ENCODE measurements at places on chromosomes 13 and 19.

DNA sequence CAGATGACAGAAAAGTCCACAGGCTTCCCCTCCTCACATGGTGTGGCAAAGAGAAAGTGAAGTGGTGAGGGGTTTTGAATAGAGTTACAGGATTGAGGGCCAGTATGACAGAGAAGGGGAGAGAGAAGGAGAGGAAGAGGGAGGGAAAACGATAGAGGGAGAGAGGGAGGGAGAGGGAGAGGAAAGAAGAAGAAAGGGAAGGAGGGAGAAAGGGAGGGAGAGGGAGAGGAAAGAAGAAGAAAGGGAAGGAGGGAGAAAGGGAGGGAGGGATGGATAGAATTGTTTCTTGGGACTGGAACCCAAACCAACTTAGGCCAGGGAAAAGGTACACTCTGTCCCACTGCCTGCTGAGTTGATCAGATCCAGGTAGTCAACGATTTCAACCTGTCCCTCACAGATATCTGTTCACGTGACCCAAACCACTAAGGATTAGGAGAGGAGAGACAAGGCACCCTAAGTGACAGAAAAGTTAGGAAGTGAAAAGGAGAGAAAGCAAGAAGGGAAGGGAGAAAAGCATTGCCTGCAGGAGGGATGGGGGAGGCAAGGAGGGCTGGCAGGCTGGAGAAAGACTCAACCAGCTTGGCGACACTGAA lies 8.1 kb upstream of the IGFL3 start:
- no peak for DNase-seq

DNA sequence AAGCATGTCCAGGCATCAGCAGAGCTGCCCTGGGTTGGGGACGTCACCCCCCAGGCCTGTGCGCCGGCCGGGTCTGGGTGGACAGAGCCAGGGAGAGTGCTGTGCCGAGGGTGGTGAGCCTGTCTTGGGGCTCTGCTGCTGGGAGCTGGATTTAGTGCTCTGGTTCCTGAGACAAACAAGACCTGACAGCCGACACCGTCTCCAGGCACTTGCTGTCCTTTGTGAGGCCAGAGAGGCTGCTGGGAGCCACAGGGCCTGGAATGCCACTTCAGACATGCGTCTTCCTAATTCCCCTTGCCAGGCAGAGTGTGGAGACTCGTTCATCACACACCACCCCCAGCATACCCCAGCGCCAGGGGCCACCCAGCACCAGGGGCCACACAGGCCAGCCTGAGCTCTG lies 165.8 kb downstream of the KDM4B start:
- DNase-seq, result no peak

- no peak for DNase-seq
These were observed 383.4 kb downstream of the LMO7 start for GRCh38 chr13:76019421-76020044.

DNA sequence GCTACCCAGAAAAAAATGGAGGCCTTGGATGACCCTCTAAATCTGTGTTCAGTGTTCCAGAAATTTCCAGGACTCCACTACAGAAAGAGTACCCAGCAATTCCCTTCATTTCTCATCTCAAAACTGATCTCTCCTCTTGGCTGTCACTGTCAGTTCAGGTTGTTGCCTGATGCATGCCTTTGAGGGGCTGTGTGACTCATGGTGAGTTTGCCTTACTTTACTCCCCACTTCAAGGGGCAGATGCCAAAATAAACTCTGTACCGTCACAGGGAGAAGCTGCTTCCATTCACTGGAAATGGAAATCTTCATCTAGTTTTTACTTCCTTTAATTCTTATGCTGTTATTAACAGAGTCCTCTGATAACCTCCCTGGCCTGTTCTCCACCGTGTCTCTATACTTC lies 1075.0 kb downstream of the DIAPH3 start:
- no peak for DNase-seq

- DNase-seq, result no peak
These were observed 261.3 kb downstream of the DACH1 start for GRCh38 chr13:71605744-71606143.

- no peak for DNase-seq
These were observed 7.2 kb downstream of the KMT5C start for GRCh38 chr19:55346725-55347441.

All from renal cortex interstitium (tissue), 15 donors.